ENCODE measurements at places on chromosomes 2 and 18.

DNA sequence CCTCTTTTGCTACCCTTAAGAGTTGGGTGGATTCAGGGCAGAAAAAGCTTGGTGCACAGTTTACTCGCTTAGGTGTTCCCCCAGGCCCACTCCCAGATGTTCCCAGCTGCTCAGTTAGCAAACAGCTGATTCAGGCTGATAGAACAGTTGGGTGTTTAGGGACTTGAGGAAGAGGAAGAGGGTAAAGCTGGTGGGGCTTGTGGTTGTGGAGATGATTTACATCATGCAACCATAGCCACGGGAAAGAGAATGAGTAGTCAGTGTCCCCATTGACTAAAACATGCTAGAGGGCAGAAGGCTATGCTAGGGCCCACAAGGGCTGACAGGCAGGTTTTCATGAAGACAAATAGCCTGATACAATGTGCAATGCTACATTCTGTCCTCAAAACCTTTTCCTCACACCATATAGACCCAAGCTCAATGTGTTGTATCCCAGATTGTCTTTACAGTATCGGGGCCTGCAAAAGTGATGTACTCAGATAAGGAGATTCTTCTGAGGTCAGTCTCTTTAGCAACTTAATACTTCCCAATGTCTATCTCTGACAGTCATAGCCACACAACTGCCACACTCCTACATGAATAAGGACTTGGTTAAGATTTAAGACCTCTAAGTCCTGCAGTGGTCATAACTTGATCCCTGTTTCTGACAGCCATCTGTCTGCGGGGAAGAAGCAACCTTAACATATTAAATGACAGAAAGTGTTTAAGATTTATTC is 15.6 kb downstream of the COLEC12 start:
- no peak for ATAC-seq

DNA sequence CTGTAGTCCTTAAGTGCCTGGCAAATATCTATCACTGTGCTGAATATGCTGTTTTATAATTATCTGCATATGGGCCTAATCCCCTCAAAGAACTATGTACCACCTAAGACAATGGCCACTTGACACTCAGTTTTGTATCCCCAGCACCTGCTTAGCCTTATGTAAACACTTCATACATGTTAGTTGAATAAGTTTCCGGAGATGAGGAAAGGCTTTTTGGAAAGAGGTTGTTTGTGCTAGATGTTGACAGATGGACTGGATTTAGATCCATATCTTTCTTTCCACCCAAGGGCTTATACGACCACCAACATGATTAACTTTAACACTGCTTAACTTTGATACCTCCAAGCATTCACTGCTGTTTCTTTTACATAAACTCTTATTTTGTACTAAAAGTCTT is 63.3 kb downstream of the FAM228A start:
- ATAC-seq: no peak

GRCh38 chr2:61959381-61960293 is 54.2 kb downstream of the COMMD1 start:
- no peak for ATAC-seq

GRCh38 chr18:52451256-52451655 is 111.3 kb downstream of the DCC start:
- ATAC-seq: no peak

- no peak for ATAC-seq
These were observed 63.0 kb upstream of the CPO start for GRCh38 chr2:206876216-206876860.

DNA sequence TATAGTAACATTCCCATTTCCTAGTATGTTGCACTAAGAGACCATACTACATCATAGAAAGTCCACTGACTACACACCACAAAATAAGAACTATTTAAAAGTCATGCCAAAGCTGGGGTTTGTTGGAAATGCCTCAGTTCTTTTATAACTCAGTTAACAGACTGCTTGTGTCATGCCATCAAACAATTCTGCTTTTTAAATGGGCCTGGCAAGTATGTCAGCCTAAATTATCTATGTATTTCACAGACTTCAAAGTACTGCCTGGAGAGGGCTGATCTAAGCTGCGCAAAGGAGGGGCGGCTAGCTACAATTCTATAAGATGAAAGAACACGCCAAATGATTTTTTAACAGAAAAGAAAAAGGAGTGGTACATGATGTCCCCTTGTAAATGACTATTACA is 49.6 kb downstream of the FARSB start:
- no peak for ATAC-seq

DNA sequence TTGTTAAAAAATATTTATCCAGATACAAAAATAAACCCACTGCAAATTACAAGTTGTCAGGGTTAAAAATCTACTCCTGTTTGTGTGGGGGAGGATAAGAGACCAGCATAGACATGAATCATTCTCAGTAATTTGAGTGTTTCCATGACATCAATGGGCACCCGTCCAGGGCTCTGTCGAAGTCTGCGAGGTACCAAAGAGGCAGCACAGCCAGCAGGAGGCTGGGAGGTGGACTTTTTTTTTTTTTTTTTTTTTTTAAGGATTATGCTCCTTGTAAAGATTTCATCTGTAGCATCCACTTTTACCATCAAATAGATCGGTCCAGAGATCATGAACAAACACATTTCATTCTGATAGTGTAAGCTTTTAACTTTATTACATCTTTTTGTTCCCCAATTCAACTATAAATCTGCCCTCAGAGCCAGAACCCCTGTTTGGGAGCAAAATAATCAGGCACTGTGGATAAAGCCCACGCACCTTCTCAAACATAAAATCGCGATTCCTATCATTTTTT is 182.0 kb downstream of the TCF4 start:
- no peak for ATAC-seq

GRCh38 chr2:235693279-235693678 is 199.4 kb downstream of the AGAP1 start:
- no peak for ATAC-seq

DNA sequence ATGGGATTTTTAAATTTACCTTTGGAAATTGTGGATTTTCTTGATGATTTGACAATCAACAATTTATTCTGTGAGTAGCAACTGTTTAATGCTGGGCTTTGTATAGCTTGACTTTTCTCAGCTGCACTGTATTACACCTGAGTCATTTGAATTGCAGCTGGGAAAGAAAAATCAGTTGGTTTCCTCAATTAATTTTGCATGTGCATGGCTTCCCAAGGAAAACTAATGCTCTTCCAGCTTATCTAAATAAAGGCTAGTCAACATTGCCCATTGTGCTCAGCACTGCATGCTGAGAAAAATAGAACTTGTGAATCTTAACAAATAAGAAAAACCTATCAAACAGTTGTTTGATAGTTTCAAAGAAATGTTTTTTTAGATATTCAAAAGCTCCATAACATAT is 268.3 kb upstream of the CDH20 start:
- ATAC-seq: no peak

GRCh38 chr18:76960528-76961035 is 138.2 kb downstream of the ZNF236 start:
- ATAC-seq: no peak

GRCh38 chr18:54961016-54961423 is 1.8 kb upstream of the CCDC68 start:
- no peak for ATAC-seq

DNA sequence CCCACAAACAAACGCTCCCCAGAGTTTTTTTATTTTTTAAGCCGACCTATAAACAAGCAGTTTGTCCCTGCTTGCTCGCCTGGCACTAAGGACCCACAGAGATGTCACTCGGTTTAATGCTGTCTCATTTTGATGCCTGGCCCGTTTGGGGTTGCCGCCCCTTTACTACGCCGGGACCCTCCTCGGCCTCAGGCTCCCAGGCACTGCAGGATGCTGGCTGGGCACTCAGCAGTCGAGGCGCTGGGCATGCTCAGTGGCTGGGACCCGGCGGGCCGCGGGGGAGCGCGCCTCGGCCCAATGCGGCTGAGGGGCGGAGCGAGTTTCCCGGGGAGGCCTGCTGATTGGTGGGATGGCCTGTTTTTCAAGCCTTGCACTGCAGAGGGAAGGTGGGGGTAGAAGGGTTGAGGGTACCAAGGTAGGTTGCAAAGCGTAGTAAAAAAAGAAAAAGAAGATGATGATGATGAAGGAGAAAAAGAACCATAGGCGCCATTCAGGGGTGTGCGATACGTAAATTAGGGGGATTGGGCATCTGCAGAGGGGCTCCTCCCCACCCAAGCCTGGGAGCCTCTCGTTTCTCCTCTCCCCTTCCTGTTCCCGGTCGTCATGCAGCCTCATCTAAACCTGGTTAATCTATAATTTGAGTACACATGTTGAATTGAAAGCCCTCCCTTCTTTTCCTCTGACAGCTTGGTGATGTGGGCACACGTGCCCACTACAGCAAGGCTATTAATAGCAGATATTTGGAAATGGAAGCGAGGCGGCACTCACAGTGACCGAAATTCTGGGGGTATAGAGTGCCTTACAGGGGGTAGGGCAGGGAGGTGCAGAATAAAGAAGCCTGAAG is 1.5 kb upstream of the IRS1 start:
- ATAC-seq: peak; percentile 66

DNA sequence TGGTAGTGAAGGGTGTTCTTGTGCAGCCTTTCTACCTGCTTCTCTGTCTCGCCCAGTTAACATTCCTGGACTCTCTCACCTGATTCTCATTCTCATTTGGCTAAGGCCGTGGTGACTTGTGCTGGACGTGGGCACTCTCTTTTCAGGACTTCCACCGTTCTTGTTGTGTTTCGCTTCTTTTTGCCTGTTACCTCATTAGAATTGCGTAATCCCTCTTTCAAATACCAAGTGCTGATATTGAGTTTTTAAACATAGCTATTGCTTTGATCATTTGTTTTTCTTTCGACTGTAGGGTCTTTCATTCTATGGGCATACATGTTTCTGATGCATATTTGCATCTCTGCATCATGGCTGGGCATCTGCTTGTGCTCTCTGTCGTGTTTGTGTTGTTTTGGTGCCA is 287.0 kb downstream of the ALPK2 start:
- ATAC-seq: no peak

- no peak for ATAC-seq
These were observed 1056.6 kb upstream of the CHAC2 start for GRCh38 chr2:52710810-52711618.
